ENCODE measurements at places on chromosomes 11 and 22.

GRCh38 chr11:68541116-68541515 lies 80.6 kb downstream of the PPP6R3 start:
- no peak for DNase-seq

- DNase-seq = no peak
Measured at GRCh38 chr11:2447951-2448650, 3.3 kb downstream of the KCNQ1 start.

GRCh38 chr11:12273618-12273995 lies 103.8 kb upstream of the PARVA start:
- no peak for DNase-seq

- DNase-seq = no peak
Measured at GRCh38 chr11:44743959-44744557, 17.3 kb downstream of the TSPAN18 start.

- no peak for DNase-seq
Measured at GRCh38 chr22:48417225-48418070, 1410.2 kb downstream of the BRD1 start.

All from fibroblast of mammary gland (primary cell).